Endothelial cell (in vitro differentiated cells): ENCODE measurements at places on chromosomes 4 and X. TPM values are rescaled to one million over a fixed set of nuclear protein-coding genes. Genes with fewer than 3 reads are reported as not detected.

- DNase-seq, result no peak
Measured at GRCh38 chr4:150065740-150066139, 12.5 kb upstream of the DCLK2 start.

DNA sequence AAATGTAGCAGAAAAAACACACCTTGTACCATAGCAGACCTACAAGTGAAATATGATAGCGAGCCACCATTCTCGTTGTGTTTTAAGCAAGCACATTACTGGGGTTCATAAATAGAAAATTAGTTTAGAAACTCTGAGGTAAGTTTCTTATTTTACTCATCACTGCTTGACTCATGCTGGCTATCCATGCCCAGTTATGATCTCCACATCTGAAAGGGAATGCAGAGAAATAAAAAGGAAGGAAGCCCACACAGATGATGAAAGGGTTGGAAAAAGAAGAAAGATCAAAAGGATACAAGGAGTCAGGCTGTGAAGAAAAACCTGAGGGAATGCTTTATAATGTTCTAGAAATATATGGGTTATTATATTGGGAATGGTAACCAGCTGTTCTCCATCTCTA, 54.5 kb downstream of the CAMK2D start:
- DNase-seq, result no peak

NEIL3 gene
- 1.7 TPM for total RNA-seq

DMRTC1B gene
- total RNA-seq, result 1.3 TPM

TMSB15C gene
- total RNA-seq, result 8.6 TPM

DNA sequence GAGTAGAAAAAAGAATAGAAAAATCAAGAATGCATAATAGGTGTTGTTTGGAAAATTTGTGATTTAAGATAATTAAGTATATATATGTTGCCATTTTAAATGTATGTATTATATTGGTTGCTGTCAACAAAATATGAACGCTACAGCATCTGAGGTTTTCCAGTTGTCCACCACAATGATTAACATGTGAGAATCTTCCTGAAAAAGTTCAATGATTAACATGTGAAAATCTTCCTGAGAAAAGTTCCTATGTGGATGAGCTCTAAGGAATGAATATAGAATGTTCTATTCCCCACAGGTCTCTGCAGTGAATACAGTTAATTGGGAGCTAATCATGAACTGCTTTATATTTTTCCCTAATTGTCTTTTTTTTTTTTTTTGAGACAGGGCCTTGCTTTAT, 214.7 kb downstream of the CBR4 start:
- no peak for DNase-seq

DNA sequence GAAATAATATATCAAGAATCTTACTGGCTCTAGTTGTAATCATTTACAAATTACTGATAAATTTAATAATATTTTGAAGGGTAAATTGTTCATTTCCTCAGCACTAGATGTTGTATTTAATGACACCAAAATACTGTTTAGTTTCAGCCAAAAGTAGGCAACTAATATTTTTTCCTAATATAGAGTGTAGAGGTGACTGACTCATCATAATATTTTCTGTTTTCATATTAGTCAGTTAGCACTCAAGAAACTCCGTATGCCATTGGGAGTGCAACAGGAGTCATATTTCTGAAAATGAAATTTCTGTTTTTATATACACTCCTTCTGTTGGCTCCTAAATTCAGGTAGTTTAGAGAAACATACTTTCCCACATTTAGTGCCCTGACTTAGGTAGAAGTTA, 36.6 kb upstream of the PTPN13 start:
- no peak for DNase-seq

IDS gene
- 99.2 TPM for total RNA-seq

DNA sequence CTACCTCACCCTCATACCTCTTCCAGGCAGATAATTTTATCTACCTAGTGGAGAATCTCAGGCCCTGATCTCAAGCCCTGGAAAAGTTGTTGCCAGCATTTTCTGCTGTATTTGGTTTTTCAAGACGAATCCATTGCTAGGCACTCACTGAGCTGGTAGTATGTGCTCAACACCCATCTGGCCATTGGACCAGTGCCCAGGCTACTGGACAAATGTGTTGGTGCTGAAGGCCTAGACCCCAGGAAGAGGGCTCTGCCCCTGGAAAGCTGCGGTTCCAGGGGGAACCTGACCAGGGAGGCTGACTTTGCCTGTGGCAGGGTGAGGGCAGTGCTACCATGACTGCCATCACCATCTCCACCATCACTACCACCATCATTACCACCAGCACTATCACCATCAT, 72.4 kb downstream of the PSAPL1 start:
- no peak for DNase-seq

CENPVL1 gene
- not detected for total RNA-seq

GRCh38 chrX:153635788-153636668, 11.0 kb upstream of the DUSP9 start:
- DNase-seq, result peak; percentile 55

DNA sequence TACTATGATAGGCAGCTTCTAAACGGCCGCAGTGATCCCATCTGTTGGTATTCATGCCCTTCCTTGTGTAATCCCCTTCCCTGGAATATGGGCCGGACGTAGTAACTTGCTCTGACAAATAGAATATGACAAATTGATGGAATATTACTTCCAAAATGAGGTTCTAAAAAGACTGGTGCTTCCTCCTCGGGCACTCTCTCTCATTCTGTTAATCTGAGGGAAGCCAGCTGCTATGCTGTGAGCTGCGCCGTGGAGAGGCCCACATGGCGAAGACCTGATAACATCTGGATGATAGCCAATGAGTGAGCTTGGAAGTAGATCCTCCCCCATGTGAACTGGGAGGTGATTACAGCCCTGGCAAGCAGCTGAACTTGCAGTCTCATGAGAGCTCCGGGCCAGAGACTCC, 27.2 kb upstream of the SLC25A4 start:
- no peak for DNase-seq

GRCh38 chr4:78056265-78057129, 626 bp upstream of the FRAS1 start:
- peak; percentile 58 for DNase-seq

GRCh38 chr4:87677731-87678130, 27.7 kb downstream of the DMP1 start:
- DNase-seq, result no peak

OPRPN gene
- total RNA-seq, result not detected

DNA sequence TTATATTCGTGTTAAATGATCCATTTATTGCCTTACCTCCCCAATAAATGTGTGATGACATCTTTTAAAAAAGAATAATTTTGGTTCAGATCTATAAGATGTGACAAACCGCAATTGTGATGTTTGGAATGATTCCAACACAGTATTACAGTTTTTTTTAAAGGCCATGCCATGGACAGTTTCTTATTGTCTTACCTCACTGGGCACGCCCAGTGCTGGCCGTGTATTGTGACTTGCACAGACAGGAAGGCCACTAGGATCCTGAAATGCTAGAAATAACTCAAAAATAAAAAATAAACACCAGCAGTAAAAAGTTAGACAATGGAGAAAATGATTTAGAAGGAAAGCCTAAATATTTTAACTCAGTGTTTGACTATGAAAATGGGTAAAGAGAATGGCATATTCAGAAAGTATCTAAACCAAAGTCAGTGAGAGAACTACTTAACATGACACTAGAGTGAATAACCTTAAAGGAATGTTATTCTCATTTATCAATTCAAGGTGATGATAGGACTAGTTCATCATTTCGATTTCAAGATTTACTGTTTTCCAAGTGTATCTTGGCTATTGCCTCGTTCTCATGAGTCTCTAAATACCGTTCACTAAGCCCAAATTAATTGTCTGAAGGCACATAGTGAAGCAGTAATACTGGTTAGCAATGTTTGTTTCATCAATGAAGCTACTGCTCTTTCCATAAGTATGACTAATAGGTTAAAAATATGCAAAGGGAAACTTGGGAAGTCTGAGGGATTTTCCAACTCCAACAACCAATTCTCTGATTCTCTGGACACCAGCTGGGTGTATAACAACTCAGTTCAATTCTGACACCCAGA, 46.1 kb upstream of the VEGFC start:
- DNase-seq, result no peak

HSFX2 gene
- total RNA-seq, result 2.0 TPM

MFAP3L gene
- 6.3 TPM for total RNA-seq

GRCh38 chr4:7365462-7366179, 69.1 kb downstream of the PSAPL1 start:
- DNase-seq, result no peak

GRCh38 chr4:174808119-174808518, 20.9 kb downstream of the GLRA3 start:
- no peak for DNase-seq

DNA sequence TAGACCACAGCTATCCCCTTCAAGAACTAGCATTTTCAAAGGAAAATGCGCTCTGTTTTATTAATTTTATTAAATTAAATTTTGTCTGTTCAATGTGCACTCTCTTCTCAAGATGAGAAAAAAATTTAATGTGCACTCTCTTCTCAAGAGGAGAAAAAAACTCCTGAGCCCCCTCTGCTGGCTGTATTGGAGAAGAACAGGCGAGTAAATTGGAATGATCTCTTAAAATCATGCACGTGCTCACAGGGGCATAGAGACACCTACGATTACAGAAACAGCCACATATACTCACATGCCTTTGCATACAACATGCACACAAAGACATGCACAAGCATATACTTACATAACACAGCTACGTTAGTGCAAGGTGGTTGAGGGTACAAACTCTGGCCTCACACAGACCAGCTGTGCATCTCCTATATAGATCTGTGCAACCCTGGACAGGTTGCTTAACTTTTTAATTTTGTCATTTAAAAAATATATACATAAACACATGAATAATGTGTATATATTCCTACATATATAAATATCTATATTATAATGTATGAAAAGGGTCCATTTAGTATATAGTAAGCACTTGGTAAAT, 176.2 kb upstream of the CXorf66 start:
- DNase-seq, result peak; percentile 51

- DNase-seq, result no peak
Measured at GRCh38 chr4:89724716-89725115, 112.2 kb downstream of the SNCA start.

- no peak for DNase-seq
Measured at GRCh38 chrX:12052109-12052508, 86.2 kb upstream of the FRMPD4 start.

FAM53A gene
- 1.8 TPM for total RNA-seq

MAGEA11 gene
- not detected for total RNA-seq

ETDA gene
- not detected for total RNA-seq

LRAT gene
- total RNA-seq, result 0.64 TPM

RNF128 gene
- 2.5 TPM for total RNA-seq

ELOVL6 gene
- 31.0 TPM for total RNA-seq

GRCh38 chr4:16140231-16140878, 56.5 kb upstream of the PROM1 start:
- DNase-seq, result no peak

DNA sequence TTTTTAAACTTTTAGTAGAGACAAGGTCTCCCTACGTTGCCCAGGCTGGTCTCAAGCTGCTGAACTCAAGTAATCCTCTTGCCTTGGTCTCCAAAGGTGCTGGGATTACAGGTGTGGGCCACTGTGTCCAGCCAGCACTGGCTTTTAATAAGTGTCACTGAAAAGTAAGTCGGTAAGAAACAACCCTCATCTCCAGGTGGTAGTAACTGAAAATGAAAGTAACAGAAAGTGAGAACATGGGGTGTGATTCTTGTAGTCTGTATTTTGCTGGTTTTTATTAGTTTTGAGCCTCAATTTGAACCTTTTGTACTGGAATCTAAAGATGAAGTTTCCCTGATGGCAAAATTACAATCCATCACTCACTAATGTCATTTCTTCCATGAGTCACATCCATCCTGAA, 238.1 kb upstream of the AGA start:
- DNase-seq, result no peak

- DNase-seq, result no peak
Measured at GRCh38 chrX:29862126-29862677, 353.2 kb upstream of the MAGEB2 start.

DNA sequence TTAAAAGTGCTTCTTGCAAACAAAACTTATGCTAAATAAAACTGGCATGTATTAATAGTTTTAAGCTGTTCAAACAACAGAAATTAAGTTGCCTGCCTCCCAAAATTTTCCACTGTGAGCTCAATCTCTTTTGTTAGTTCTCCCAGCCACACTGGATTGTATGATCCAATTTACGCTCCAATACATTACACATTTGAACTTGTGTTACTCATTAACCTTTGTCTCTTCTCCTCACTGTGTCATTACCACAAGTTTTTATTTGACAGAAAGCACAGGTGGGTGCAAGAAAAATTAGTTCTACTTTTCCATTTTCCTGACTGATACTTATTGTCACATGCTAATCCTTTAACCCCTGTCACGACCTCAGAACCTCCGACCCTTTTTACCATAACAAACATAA, 55.5 kb downstream of the SHISA3 start:
- no peak for DNase-seq

DNA sequence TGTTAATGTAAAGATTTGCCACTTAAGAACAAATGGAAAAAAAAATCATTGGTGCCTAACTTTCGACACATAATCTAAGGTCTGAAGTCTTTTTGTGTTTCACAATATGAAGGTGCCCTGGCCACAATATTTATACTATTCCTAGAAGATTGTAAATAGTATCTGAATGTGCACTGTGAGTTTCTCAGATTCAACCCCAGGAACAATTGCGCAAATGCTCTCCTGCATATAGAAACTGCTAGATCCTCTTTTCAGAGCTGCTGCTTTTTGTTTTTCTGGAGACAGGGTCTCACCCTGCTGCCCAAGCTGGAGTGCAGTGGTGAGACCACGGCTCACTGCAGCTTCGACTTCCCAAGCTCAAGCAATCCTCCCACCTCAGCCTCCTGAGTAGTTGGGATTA, 480.1 kb upstream of the FTHL17 start:
- DNase-seq, result no peak

GRCh38 chrX:45622042-45622423, 421.4 kb upstream of the DIPK2B start:
- no peak for DNase-seq

GABRB1 gene
- not detected for total RNA-seq

MAGEA10 gene
- total RNA-seq, result not detected

- DNase-seq, result no peak
Measured at GRCh38 chr4:40722576-40723161, 27.1 kb upstream of the NSUN7 start.

SMR3B gene
- 1.1 TPM for total RNA-seq

ELMOD2 gene
- total RNA-seq, result 31.7 TPM

- DNase-seq, result peak; percentile 36
Measured at GRCh38 chr4:152780267-152780778, 569 bp downstream of the ARFIP1 start.

DNA sequence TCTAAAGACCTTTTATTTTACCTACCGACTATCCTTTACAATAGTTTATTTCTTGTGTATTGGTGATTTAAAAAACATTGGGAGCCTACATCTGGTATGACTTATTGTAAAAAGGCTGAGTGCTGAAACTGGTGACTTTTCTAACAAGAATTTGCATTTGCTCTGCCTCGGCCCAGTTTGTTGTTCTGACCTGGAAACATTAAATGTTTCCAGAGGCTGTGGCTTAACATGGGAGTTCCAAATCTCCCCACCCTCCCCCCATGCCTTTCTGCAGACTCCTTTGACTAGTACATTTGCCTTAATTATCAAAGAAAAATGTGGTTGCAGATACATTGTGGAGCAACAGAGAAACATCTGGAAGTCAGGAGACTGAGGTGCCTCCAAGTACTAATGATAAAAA, 39.8 kb downstream of the SPCS3 start:
- DNase-seq, result no peak
